ENCODE measurements at places on chromosomes 1 and 21. TPM values are rescaled to one million over a fixed set of nuclear protein-coding genes. Genes with fewer than 3 reads are reported as not detected.

- DNase-seq = peak; percentile 66
Observed at GRCh38 chr1:55235722-55236121, 20.6 kb upstream of the USP24 start.

The SLC1A7 gene
- 0.23 TPM for total RNA-seq

The PPIH gene
- total RNA-seq = 103 TPM

The EGLN1 gene
- total RNA-seq = 37.0 TPM

- DNase-seq = peak; percentile 54
Observed at GRCh38 chr1:96845464-96845863, 123.9 kb downstream of the PTBP2 start.

The L1TD1 gene
- not detected for total RNA-seq

DNA sequence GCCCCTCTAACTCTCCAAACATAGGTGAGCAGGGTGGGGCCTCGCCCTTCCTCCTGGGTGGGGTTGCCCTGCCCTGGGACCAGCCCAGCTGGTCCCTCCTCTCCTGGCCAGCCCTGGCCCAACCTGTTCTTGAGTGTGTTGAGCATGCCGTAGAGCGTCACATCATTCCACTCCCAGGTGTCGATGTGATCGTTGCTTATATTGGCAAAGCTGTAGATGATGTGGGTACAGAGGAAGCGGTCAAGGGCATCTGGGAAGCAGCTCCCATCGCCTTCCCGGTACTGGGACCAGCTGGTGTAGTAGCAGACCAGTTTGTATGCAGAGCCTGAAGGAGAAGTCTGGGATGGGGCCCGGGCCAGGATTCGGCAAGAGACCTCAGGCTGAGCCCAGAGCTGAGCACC lies 1.4 kb downstream of the CHI3L1 start:
- DNase-seq = no peak
